ENCODE measurements at places on chromosomes 13 and 19.

GRCh38 chr13:20960663-20961309, 58.2 kb upstream of the XPO4 start:
- DNase-seq, result no peak

DNA sequence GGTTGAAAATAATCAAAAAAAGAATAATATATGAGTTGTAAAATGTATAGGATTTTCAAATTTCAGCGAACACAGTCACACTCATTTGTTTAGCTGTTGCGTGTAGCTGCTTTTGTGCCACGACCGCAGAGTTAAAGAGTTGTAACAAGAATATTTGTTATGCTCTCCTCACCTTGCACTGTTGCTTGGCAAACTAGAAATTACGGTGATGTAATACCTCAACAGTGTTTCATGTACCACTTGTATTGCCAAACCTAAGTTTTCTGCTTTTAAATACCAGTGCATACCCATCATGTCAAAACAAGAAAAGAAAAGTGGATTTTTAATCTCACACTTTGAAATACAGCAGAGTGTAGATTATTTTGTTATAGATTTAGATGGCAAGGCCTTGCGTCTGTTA, 201.1 kb downstream of the NBEA start:
- no peak for DNase-seq

DNA sequence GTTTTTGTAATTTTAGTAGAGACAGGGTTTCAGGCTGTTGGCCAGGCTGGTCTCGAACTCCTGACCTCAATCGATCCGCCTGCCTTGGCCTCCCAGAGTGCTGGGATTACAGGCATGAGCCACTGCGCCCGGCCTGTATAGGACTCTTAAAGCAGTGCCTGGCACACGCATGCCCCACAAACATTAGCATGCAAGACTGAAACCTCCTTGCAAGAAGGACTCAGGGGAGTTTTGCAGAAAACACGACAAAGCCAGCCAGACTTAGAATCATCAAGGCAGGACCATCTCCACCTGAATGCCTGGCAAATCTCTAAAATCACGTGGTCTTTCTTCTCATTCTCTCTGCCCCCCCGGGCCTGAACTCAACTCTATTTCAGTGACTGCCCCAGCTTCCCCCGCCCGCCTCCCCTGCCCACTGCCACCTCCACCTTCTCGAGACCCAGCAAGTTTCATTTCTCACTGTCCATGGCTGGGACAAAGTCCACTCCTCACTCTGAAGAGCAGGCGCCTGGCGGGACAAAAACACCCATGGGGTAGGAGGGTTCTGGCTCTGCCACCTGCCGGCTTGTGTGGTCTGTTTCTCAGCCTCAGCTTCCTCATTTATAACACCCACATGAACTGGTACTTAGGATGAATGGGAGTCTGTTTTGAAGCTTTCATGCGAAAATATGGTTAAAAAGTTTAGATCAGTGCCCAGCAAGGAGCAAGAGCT, 2.4 kb downstream of the TICAM1 start:
- DNase-seq, result no peak

DNA sequence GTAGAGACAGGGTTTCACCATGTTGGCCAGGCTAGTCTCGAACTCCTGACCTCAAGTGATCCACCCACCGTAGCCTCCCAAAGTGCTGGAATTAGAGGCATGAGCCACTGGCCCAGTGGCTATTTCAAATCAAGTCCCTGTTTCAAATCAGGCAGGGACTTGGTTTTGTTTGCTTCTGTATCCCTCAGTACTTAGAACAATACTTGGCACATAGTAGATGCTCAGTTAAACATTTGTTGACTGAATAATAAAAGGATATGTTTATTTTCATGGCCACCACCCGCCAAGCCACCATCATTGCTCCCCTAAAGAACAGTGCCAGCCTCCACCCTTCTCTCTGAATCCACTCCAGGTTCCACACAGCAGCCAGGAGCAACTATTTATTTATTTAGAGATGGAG, 4.2 kb downstream of the RPS28 start:
- no peak for DNase-seq

DNA sequence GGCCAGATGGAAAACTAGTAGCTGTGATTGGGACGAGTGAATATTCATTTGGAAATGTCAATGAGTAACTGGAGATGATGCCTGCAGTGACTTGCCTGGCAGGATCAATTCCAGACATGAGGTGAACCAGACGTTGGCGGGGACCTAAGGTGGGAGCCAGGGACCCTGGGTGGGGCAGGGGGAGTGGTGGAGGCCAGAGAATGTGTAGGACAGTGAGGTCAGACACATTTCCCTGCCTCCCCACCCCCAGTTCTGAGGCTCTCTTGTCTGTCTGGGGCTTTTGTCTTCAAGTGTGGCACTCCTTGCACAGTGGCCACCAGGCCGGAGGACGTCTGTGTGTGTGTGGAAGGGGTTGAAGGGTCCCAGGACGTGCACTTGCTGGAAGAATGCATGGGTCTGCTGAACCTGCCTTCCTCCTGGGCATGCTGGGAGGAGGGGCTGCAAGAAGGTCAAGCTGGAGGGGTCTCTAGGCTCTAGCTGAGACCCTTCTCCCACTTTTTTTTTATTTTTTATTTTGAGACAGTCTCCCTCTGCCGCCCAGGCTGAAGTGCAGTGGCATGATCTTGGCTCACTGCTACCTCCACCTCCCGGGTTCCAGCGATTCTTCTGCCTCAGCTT, 51.6 kb downstream of the CHST8 start:
- no peak for DNase-seq

DNA sequence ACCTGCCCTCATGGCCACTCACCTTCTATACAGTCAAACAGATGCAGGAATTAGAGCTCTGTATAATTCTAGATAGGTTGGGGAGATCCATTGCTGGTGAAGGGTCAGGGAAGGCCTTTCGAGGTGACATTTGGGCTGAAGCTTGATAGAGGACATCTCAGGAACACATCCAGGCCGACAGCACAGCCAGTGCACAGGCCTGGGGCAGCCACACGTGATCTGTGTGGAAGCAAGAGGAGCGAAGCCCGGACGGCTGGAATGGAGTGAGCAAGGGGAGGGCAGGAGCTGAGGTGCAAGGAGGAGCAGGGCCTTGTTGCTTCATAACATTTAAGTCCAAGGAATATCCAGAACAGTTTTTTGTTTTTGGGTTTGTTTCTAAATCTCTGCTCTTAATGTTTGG, 4.5 kb upstream of the OVOL3 start:
- DNase-seq, result no peak

DNA sequence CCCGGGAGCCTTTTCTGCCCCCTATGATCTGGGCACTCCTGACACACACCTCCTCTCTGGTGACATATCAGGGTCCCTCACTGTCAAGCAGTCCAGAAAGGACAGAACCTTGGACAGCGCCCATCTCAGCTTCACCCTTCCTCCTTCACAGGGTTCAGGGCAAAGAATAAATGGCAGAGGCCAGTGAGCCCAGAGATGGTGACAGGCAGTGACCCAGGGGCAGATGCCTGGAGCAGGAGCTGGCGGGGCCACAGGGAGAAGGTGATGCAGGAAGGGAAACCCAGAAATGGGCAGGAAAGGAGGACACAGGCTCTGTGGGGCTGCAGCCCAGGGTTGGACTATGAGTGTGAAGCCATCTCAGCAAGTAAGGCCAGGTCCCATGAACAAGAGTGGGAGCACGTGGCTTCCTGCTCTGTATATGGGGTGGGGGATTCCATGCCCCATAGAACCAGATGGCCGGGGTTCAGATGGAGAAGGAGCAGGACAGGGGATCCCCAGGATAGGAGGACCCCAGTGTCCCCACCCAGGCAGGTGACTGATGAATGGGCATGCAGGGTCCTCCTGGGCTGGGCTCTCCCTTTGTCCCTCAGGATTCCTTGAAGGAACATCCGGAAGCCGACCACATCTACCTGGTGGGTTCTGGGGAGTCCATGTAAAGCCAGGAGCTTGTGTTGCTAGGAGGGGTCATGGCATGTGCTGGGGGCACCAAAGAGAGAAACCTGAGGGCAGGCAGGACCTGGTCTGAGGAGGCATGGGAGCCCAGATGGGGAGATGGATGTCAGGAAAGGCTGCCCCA, 8.5 kb upstream of the CEACAM7 start:
- peak; percentile 63 for DNase-seq

- no peak for DNase-seq
Measured at GRCh38 chr13:45325806-45326205, 15.2 kb downstream of the TPT1 start.

- no peak for DNase-seq
Measured at GRCh38 chr13:32811297-32811800, 204.9 kb upstream of the KL start.

DNA sequence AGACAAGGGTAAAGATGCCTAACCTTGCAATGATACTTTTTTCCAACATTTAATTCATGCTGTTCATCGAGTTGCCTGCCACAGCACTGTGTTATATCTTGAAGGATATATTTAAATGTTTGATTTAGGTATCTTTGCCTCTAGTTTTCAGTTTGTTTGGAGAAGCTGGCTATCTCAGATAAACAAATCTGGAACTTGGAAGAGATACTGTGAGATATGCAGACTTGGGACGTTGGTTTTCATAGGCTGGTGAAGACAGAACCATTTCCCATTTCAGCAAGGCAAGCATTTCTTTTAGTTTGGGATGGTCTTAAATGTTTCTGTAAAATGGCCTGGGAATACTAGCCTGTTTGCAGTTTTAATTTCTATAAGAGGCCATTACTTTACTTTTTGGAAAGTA, 3.3 kb downstream of the RNASEH2B start:
- no peak for DNase-seq

DNA sequence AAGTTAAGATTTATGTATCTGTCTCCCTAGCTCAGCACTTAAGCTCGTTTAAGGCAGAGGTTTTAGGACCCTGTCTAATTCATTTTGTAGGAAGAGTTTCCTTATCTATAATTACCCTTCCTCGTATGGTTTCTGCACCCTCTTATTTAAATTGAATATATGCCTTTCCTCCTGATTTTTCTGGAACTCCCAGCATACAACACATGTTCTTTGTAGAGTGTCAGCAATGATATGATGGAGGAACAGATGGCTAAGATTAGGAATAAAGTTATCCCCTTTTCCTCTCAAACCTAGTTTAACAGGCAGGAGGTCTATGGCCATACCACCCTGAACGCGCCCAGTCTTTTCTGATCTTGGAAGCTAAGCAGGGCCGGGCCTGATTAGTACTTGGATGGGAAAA, 359.5 kb downstream of the PCDH17 start:
- DNase-seq, result no peak

DNA sequence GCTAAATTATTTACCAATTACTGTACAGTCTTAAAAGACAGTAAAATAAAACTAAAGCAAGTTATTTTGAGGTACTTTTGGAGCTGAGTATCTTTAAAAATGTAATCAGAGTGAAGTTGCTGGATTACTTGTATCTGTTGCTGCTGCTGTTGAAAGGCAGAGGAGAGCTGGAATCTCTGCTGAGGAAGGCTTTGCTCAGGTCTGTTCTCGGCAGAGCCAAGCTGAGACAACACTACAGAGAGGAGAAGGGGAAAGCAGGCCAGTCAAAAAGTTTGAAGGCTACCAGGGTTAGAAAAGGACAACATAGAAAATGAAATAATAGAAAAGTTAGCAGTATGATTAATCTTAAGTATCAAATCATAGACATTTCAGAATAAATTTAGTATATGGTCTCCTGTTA, 9.8 kb downstream of the EXOSC8 start:
- DNase-seq, result no peak

GRCh38 chr13:32722340-32722739, 136.1 kb downstream of the PDS5B start:
- no peak for DNase-seq

DNA sequence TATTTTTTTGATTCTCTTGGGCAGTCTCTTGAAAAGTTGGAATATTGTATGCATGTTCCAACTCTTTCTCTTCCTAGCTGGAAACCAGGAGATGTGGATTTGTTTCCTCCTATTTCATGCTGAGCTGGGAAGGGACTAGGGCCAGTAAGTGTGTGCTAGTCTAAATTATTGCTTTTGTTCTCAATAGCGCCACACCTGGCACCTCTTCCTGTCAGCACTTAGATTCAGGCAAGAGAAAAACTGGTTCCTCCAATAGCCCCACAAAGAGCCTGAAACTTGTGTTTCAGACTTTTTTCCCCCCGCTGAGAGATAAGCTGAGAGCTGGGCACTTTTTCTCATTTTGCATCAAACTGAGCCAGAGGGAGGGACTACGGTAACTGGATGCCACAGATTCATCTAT, 353.4 kb downstream of the OLFM4 start:
- DNase-seq, result no peak

GRCh38 chr13:71459708-71460107, 407.3 kb downstream of the DACH1 start:
- DNase-seq, result no peak
